ENCODE measurements at places on chromosomes 16 and 17. TPM values are rescaled to one million over a fixed set of nuclear protein-coding genes. Genes with fewer than 3 reads are reported as not detected.

- H3K4me3 ChIP-seq, result no peak overlapping the region
- H3K27me3 ChIP-seq, result no peaks in the 10 kb centered on the region
- H3K4me1 ChIP-seq, result no peaks in the 10 kb centered on the region
- H3K27ac ChIP-seq, result no peak overlapping the region
- DNase-seq, result no peak
- no peaks in the 10 kb centered on the region for H3K36me3 ChIP-seq
These were observed 687.3 kb downstream of the CDH11 start for GRCh38 chr16:64434526-64435069.

DNA sequence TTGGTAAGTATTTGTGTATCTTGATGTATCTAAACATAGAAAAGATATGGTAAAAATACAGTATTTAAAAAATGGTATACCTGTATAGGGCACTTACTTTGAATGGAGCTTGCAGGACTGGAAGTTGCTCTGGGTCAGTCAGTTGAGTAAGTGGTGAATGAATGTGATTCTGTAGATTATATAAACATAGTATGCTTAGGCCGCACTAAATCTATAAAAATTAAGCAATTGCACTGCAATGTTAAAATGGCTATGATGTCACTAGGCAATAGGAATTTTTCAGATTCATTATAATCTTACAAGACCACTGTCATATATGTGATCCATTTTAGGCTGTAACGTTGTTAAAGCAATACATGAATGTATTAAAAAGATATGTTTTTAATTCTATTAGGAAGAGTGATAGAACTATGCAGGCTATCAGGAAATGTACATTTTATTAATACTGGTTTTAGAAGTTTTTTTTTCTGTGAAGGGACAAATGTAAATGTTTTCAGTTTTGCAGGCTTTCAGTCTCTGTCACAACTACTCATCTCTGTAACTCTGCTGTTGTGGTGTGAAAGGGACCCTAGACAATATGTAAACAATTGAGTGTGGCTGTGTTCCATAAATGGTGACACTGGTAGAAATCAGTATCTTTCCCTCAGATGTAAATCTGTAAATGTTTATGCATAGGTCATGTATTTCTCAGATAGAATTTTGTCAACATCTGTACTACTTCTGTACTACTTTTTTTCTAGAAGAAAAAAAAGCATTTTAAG lies 10.5 kb downstream of the CBFB start:
- H3K27me3 ChIP-seq, result no peaks in the 10 kb centered on the region
- no peak overlapping the region for H3K27ac ChIP-seq
- peaks cover 30% of the 10 kb centered on the region for H3K36me3 ChIP-seq

The CSF3 gene
- not detected for total RNA-seq

DNA sequence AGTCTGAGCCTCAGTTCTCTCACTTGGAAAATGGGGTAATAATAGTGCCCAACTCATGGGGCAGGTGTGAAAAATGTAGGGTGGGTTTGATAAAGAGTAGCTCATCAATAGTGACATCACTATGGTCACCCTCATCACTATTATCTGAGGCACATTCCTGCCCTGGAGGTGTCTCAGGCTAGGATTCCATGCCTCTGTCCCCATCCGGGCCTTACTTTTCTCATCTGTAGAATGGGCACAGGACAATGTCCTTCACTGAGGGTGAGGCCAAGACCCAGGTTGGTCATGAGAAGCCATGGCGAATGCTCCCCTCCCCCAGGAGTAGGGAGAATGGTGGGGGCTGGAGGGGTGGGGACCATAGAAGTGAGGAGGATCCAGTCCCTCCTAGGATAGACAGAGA lies 30.5 kb downstream of the MYO15A start:
- no peaks in the 10 kb centered on the region for H3K36me3 ChIP-seq
- H3K4me3 ChIP-seq, result no peak overlapping the region
- H3K27ac ChIP-seq, result no peak overlapping the region
- no peak for DNase-seq
- H3K4me1 ChIP-seq, result no peaks in the 10 kb centered on the region

The P2RX5 gene
- total RNA-seq, result 16.7 TPM

DNA sequence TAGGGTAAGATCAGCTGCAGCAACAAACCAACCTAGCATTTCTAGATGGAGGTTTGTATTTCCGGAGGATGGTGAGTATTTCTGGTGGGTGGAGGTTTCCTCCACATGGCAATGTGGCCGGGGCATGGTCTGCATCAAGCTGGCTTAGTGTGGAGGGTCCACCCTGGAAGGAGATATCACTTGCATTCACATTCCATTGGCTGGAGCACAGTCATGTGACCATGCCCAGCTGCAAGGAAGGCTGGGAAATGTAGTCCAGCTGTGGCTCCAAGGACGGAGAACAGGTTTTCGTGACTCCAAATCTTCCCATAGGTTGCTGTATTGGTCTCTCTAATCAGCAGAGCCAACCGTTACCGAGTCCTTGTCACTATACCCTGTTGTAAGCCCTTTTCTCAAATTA lies 68.7 kb downstream of the RAI1 start:
- peak; percentile 39 for DNase-seq
- H3K27ac ChIP-seq, result peak overlapping the region; percentile 90
- H3K4me3 ChIP-seq, result peak overlapping the region; percentile 23
- H3K27me3 ChIP-seq, result no peaks in the 10 kb centered on the region

- H3K4me1 ChIP-seq, result peaks cover 10% of the 10 kb centered on the region
- H3K36me3 ChIP-seq, result no peaks in the 10 kb centered on the region
- peaks cover 2% of the 10 kb centered on the region for H3K27me3 ChIP-seq
- H3K4me3 ChIP-seq, result no peak overlapping the region
- no peak for DNase-seq
These were observed 71.1 kb upstream of the TMEM97 start for GRCh38 chr17:28247671-28248555.

DNA sequence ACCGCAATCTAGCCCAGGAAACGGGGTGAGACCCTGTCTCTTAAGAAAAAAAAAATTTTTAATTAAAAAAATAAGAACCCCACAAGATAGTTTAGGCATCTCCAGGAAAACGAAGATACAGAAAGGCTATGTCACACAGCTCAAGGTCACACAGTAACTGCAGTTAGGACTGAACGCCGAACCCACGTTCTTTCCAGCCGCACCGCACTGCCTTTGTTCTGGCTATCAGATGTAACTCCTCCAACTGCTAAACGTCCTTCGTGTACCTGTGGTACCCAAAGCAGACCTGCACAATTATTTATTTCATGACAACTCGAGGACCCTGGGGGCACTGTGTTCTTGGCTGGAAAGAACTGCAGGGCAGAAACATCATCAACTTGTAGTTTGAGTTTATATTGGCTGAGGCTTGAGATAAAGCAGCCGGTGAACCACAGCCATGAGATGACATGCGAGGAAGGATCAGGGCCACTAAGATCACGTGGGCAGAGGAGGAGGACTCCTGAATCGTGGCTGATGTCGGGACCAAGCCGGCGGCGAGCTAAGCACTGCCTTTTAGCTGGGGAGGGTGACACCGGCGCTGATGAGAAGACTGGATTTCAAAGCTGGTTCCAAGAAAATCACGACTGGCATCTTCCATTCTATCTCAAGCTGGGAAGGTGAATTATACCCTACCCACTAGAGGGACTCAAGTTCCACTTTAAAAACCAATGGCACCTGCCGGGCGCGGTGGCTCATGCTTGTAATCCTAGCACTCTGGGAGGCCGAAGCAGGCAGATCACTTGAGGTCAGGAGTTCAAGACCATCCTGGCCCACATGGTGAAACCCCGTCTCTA lies 20.7 kb upstream of the MNT start:
- H3K4me1 ChIP-seq, result no peaks in the 10 kb centered on the region
- no peaks in the 10 kb centered on the region for H3K27me3 ChIP-seq
- H3K36me3 ChIP-seq, result peaks cover 48% of the 10 kb centered on the region
- no peak overlapping the region for H3K4me3 ChIP-seq

- peaks cover 92% of the 10 kb centered on the region for H3K4me1 ChIP-seq
- peak; percentile 81 for DNase-seq
- peaks cover 7% of the 10 kb centered on the region for H3K36me3 ChIP-seq
- H3K27ac ChIP-seq, result peak overlapping the region; percentile 64
- H3K4me3 ChIP-seq, result peak overlapping the region; percentile 49
These were observed 34.0 kb downstream of the HS3ST3B1 start for GRCh38 chr17:14334919-14335318.

DNA sequence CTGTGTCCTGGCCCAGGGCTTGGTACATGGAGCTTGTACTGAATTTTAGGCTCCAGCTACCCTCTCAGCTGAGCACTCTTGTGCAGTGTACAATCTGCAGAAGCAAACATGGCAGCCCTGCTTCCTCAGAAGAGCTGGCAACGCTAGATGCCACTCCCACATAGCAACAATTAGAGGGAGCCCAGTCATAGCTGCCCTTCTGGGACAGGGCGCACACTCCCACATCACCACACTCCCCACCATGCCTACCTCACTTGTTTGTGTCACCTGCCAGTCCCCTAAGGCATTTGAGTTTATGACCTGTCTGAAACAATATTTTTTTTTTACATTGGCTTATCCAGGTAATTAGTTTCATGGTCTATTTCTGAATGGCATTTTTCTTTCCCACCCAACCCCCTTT lies 72.3 kb downstream of the C17orf67 start:
- no peaks in the 10 kb centered on the region for H3K36me3 ChIP-seq
- H3K27ac ChIP-seq, result no peak overlapping the region

GRCh38 chr16:82157534-82157812 lies 12.6 kb downstream of the MPHOSPH6 start:
- H3K36me3 ChIP-seq, result peaks cover 28% of the 10 kb centered on the region
- H3K27me3 ChIP-seq, result no peaks in the 10 kb centered on the region
- DNase-seq, result no peak
- no peaks in the 10 kb centered on the region for H3K4me1 ChIP-seq

- DNase-seq, result no peak
- peaks cover 64% of the 10 kb centered on the region for H3K36me3 ChIP-seq
- H3K27ac ChIP-seq, result no peak overlapping the region
- H3K4me3 ChIP-seq, result no peak overlapping the region
- no peaks in the 10 kb centered on the region for H3K27me3 ChIP-seq
These were observed 13.7 kb downstream of the ATP2A3 start for GRCh38 chr17:3950584-3950983.

GRCh38 chr17:29655323-29655722 lies 32.6 kb upstream of the CORO6 start:
- no peaks in the 10 kb centered on the region for H3K4me1 ChIP-seq
- H3K36me3 ChIP-seq, result peaks cover 42% of the 10 kb centered on the region
- no peak for DNase-seq

- H3K36me3 ChIP-seq, result no peaks in the 10 kb centered on the region
- H3K27ac ChIP-seq, result no peak overlapping the region
- peaks cover 41% of the 10 kb centered on the region for H3K4me1 ChIP-seq
- peak; percentile 44 for DNase-seq
- H3K4me3 ChIP-seq, result no peak overlapping the region
These were observed 561 bp downstream of the ZNF423 start for GRCh38 chr16:49855280-49855821.

DNA sequence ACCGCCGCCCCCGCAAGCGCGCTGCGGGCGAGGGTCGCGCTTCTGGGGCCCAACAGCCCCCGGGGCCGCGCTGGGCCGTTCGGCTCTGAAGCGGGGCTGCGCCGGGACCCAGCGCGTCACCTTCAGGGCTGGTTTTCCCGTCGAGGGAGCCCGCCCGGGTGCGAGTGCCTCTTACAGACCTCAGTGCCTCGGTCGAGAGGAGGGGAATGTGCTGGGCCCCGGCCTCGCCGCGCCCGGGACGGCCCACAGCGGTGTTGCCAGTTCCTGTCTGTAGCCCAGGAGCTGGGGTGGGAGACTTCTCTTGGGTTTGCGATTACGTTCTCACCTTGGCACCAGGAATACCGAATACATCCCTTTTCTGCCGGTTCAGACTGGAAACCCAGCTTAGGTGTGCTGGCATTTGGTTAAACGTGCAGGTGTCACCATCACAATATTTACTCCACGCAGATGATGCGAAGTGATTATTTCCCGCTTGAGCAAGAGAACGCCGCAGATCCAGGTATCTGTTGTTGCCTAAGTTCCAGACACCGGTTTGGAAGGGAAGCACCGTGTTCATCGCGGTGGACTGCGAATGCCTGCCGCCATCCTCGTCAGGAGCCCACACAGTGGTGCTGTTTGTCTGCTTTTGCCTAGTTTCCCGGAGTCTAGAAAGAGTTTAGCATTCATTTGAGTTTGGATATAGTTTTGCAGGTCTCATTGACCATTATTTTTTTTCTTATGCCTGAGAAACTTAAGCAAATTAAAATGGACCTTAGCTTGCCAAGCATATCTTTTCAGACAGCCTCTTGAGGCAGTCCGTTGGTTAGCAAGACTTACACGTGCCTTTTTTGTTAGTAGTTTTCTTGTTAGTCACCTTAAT lies 914 bp downstream of the MAP1LC3B start:
- peak overlapping the region; percentile 87 for H3K4me3 ChIP-seq
- H3K4me1 ChIP-seq, result peaks cover 37% of the 10 kb centered on the region
- H3K36me3 ChIP-seq, result no peaks in the 10 kb centered on the region
- DNase-seq, result peak; percentile 54
- no peaks in the 10 kb centered on the region for H3K27me3 ChIP-seq
- H3K27ac ChIP-seq, result peak overlapping the region; percentile 63

The TPPP3 gene
- not detected for total RNA-seq

The LASP1 gene
- total RNA-seq, result 154 TPM

The SETD1A gene
- 35.2 TPM for total RNA-seq

The RGS11 gene
- total RNA-seq, result not detected

The HSPB9 gene
- total RNA-seq, result not detected

The SHCBP1 gene
- total RNA-seq, result 6.9 TPM

DNA sequence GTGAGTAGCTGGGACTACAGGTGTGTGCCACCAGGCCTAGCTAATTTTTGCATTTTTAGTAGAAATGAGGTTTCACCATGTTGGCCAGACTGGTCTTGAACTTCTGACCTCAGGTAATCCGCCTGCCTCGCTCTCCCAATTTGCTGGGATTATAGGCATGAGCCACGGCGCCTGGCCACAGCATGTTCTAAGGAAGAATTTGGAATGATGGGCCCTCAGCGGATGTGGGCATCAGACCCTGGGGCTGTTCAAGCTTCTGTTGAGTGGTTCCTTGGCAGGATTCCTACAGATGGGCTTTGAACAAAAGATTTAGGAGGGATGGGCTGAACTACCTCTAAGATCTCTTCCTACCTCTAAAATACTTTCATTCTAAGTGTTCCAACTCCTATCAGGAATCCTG lies 4.1 kb downstream of the PRPSAP2 start:
- DNase-seq, result no peak
- H3K36me3 ChIP-seq, result peaks cover 12% of the 10 kb centered on the region
- no peak overlapping the region for H3K27ac ChIP-seq
- H3K4me3 ChIP-seq, result no peak overlapping the region

The PRAC2 gene
- total RNA-seq, result not detected

DNA sequence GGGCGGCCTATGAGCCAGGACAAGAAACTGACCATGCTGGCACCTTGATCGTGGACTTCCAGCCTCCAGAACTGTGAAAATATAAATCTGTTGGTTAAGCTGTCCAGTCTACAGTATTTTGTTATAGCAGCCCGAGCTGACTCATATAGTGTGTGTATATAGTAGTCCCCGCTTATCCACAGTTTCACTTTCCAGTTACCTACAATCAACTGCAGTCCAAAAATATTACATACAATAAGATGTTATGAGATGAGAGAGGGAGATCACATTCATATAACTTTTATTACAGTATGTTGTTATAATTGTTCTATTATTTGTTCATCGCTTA lies 4.9 kb downstream of the MT3 start:
- H3K4me3 ChIP-seq, result no peak overlapping the region
- DNase-seq, result no peak
- H3K27me3 ChIP-seq, result peaks cover 12% of the 10 kb centered on the region
- no peak overlapping the region for H3K27ac ChIP-seq
- H3K36me3 ChIP-seq, result no peaks in the 10 kb centered on the region
- H3K4me1 ChIP-seq, result peaks cover 7% of the 10 kb centered on the region

GRCh38 chr16:21134053-21134452 lies 16.6 kb downstream of the DNAH3 start:
- H3K4me1 ChIP-seq, result no peaks in the 10 kb centered on the region
- no peak for DNase-seq
- H3K27me3 ChIP-seq, result no peaks in the 10 kb centered on the region
- H3K27ac ChIP-seq, result no peak overlapping the region

The CDRT15 gene
- total RNA-seq, result not detected

The NAGS gene
- total RNA-seq, result 0.39 TPM

The MLYCD gene
- 6.5 TPM for total RNA-seq
